ENCODE measurements at places on chromosomes 1 and 21.

GRCh38 chr1:19410393-19410792 is 74.9 kb downstream of the CAPZB start:
- no peak for DNase-seq

DNA sequence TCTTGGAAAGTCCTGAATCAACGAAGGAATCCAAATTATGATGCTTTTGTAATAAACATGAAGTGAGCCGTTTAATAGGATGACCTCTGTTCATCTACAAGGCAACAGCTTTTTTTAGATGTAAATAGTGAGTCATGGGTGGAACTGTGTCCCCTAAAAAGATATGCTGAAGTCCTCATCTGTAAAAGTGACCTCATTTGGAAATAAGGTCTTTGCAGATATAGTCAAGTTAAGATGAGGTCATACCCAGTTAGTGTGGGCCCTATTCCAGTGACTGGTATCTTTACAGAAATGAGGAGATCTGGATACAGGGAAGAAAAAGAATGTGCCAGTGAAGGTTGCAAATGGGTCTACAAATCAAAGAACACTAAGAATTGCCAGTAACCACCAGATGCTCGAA is 1287.3 kb upstream of the ADGRL4 start:
- DNase-seq: no peak

- DNase-seq: no peak
Observed at GRCh38 chr1:215543191-215543606, 23.9 kb upstream of the KCTD3 start.

GRCh38 chr21:31686272-31686915 is 26.9 kb downstream of the SOD1 start:
- no peak for DNase-seq

GRCh38 chr1:1907098-1907736 is 7.8 kb upstream of the CALML6 start:
- DNase-seq: peak; percentile 70

DNA sequence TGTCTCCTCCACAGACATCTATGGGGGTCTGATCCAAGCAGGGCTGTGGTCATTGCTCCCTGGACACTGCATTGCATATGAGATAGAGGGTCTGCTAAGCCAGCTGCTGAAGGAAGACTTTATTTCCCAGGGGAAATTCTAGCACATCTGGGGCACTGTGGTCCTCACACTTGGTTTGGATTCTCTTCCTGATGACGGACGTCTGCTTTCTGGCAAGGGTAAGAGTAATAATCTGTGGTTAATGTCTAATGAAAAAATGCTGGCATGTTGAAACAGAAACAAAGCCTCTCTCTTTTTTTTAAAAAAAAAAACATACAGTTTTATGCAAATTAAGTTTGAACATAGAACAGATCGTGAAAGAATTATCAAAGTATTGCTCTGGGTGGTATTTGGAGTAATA is 553.9 kb downstream of the DPYD start:
- no peak for DNase-seq

DNA sequence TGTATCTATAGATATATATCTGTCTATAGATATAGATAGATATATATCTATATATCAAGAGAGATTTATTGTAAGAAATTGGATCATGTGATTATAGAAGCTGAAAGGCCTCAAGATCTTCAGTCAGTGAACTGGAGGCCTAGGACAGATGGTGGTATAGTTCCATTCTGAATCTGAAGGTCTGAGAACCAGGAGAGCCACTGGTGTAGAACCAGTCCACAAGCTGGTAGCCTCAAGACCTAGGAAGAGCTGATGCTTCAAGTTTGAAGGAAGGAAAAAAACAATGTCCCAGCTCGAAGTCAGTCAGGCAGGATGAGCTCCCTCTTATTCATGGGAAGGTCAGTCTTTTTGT is 213.2 kb upstream of the JUN start:
- DNase-seq: no peak

DNA sequence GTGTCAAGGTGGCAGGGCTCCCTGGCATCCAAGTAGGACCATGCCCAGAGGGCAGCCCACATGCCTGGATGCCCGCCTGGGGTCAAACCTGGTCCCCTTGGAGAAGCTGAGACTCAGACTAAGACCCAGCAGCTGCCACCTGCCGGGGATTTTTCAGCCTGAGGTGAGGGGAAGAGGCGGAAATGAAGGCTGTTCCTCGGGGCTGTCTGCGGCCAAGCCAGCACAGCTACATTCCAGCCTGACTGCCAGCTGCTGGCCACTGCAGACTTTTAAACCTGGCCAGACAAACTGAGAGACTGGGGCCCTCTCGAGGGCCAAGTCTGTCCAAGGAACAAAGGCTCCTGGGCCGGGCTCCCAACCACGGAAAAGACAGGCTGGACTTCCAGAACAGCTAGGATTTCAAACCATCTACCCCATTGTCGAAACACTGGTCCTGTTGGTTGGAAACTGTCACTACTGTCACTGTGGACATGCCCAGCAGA is 21.9 kb upstream of the PLEKHG5 start:
- DNase-seq: no peak

Measured in RWPE1 (cell line).